ENCODE measurements at places on chromosomes 3 and 15. TPM values are rescaled to one million over a fixed set of nuclear protein-coding genes. Genes with fewer than 3 reads are reported as not detected.

The TTC21A gene
- 2.0 TPM for total RNA-seq

The SIDT1 gene
- 0.10 TPM for total RNA-seq

The GPR27 gene
- total RNA-seq = 11.8 TPM

The ANKUB1 gene
- not detected for total RNA-seq

The RETNLB gene
- not detected for total RNA-seq

The PFN2 gene
- total RNA-seq = 200 TPM

The SPTSSB gene
- 33.0 TPM for total RNA-seq

The CFAP161 gene
- not detected for total RNA-seq

DNA sequence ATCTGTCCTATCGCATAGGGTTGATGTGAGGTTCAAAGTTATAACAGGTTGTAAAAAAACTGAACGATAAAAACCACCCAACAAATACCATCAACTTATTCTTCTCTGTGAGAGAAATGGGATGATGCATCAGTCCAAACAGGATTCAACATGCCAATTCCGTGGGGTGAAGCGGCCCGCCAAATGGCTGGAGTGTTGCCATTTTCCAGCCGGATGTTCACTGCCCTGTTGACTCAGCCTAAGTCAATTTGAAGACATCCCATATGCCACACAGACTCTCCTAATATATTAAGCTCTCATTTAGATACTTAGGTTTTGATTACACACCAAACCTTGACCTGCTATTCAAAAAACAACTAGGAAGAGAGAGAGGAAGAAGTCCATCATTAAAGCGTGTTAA is 311.1 kb downstream of the VPS13C start:
- no peak overlapping the region for H3K27ac ChIP-seq
- DNase-seq = no peak
- H3K4me3 ChIP-seq = no peak overlapping the region
- no peaks in the 10 kb centered on the region for H3K27me3 ChIP-seq
- no peaks in the 10 kb centered on the region for H3K4me1 ChIP-seq

GRCh38 chr3:128701342-128702212 is 24.4 kb upstream of the RAB7A start:
- no peaks in the 10 kb centered on the region for H3K36me3 ChIP-seq
- no peak for DNase-seq
- no peak overlapping the region for H3K4me3 ChIP-seq
- no peaks in the 10 kb centered on the region for H3K4me1 ChIP-seq

DNA sequence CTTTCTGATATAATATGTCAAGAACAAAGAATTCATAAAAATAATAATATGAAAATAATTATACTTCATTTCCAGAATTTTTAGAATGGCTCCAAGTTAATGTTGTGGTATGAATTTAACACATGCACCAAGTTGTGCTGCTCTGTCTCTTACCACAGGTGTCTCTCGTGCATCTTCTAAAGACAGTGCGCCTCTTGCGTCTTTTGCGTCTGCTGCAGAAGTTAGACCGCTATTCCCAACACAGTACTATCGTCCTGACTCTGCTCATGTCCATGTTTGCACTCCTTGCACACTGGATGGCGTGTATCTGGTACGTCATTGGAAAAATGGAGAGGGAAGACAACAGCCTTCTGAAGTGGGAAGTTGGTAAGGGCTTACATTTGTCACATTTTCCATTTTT is 246.6 kb downstream of the KCNH8 start:
- H3K4me1 ChIP-seq = peaks cover 15% of the 10 kb centered on the region
- no peak overlapping the region for H3K27ac ChIP-seq
- no peak for DNase-seq
- H3K36me3 ChIP-seq = no peaks in the 10 kb centered on the region
- H3K4me3 ChIP-seq = no peak overlapping the region

GRCh38 chr15:62599791-62600777 is 435.0 kb upstream of the C2CD4B start:
- H3K4me3 ChIP-seq = no peak overlapping the region
- no peak overlapping the region for H3K27ac ChIP-seq
- H3K36me3 ChIP-seq = no peaks in the 10 kb centered on the region
- no peaks in the 10 kb centered on the region for H3K27me3 ChIP-seq
- 0 out of 2 replicates have a peak, but pooled peaks cover 6% of the 10 kb centered on the region for H3K4me1 ChIP-seq
- no peak for DNase-seq

- no peaks in the 10 kb centered on the region for H3K36me3 ChIP-seq
- no peak overlapping the region for H3K4me3 ChIP-seq
- DNase-seq = no peak
- H3K4me1 ChIP-seq = peaks cover 5% of the 10 kb centered on the region
- no peak overlapping the region for H3K27ac ChIP-seq
Observed at GRCh38 chr3:114035896-114036295, 20.4 kb downstream of the CCDC191 start.

- no peak overlapping the region for H3K4me3 ChIP-seq
- peak; percentile 45 for DNase-seq
- H3K36me3 ChIP-seq = no peaks in the 10 kb centered on the region
Observed at GRCh38 chr3:52880047-52880446, 17.3 kb downstream of the STIMATE start.

DNA sequence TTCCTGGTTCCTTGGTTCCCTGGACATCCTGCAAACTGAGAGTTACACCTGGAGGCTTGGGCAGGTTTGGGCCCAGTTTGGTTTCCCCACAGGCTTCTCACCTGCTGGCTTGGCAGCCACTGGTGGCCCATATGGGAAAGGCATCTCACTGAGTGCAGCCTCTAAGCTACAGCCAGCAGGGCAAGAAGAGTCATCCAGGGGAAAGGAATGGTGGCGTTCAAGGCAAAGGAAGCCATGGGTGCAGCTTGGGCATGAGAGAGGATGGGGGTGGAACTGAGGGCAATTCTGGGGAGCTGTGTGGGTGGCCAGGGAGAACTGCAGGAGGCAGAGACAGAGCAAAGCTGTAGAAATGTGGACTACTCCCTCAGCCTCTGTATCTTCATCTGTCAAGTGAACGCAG is 106.4 kb downstream of the EPHB1 start:
- DNase-seq = peak; percentile 36
- no peak overlapping the region for H3K27ac ChIP-seq
- H3K4me3 ChIP-seq = no peak overlapping the region
- H3K4me1 ChIP-seq = no peaks in the 10 kb centered on the region

GRCh38 chr15:58547628-58548307 is 116.0 kb downstream of the LIPC start:
- H3K27me3 ChIP-seq = no peaks in the 10 kb centered on the region
- H3K27ac ChIP-seq = no peak overlapping the region
- no peaks in the 10 kb centered on the region for H3K36me3 ChIP-seq
- H3K4me1 ChIP-seq = peaks cover 8% of the 10 kb centered on the region

DNA sequence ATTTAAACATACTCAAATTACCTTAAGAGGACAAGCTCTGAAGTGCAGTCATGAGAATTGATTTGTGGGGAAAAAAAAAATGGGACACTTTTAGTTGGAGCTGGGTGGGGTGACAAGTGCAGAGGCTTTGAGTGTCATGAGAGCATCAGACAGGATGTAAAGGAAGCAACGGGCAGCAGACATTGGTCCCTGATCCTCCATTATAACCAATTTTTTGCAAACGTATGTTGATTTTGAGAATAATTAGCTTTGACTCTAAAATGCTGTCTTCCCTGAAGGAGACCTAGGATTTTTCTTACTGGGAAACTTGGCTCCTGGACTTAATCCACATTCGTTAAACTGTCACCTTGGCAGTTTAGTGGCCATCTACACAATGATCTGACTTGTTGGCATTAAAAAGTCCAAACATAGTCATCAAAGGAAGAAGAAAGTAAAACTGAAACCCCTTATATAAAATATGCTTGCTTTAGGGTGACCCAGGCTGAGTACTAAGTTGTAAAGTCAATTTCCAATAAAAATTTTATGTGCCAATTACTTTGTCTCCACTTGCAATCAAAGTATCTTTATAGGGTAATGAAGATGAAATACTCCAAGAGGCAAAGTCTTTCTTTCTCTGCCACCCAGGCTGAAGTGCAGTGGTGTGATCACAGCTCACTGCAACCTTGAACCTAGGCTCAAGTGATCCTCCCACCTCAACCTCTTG is 45.6 kb downstream of the BCL2L10 start:
- H3K27ac ChIP-seq = peak overlapping the region; percentile 42
- peaks cover 31% of the 10 kb centered on the region for H3K36me3 ChIP-seq
- DNase-seq = no peak

DNA sequence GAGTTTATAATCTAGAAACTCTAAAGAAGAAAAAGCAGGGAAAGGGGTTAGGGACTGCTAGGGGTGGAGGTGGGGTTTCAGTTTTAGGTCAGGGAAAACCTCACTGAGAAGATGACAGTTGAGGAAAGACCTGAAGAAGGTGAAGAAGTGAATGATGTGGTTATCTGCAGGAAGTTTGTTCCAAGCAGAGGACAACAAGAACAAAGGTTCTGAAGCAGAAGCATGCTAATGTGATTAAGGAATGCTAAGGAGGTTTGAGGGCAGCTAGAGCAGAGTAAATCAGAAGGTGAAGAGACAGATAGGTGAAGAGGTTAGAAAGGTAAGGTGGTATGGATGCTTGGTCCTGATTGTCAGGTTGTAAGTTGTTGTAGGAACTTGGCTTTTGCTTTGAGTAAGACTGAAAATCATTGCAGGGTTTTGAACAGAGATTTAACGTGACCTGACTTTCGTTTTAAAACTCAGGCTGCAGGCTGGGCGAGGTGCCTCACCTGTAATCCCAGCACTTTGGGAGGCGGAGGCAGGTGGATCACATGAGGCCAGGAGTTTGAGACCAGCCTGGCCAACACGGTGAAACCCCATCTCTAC is 8.6 kb downstream of the OXSR1 start:
- H3K4me3 ChIP-seq = no peak overlapping the region
- H3K4me1 ChIP-seq = peaks cover 17% of the 10 kb centered on the region
- H3K36me3 ChIP-seq = no peaks in the 10 kb centered on the region

- peak overlapping the region; percentile 56 for H3K27ac ChIP-seq
- H3K4me3 ChIP-seq = no peak overlapping the region
- H3K36me3 ChIP-seq = peaks cover 15% of the 10 kb centered on the region
- DNase-seq = peak; percentile 65
- peaks cover 22% of the 10 kb centered on the region for H3K4me1 ChIP-seq
- no peaks in the 10 kb centered on the region for H3K27me3 ChIP-seq
Observed at GRCh38 chr15:77475898-77476297, 55.2 kb downstream of the HMG20A start.

DNA sequence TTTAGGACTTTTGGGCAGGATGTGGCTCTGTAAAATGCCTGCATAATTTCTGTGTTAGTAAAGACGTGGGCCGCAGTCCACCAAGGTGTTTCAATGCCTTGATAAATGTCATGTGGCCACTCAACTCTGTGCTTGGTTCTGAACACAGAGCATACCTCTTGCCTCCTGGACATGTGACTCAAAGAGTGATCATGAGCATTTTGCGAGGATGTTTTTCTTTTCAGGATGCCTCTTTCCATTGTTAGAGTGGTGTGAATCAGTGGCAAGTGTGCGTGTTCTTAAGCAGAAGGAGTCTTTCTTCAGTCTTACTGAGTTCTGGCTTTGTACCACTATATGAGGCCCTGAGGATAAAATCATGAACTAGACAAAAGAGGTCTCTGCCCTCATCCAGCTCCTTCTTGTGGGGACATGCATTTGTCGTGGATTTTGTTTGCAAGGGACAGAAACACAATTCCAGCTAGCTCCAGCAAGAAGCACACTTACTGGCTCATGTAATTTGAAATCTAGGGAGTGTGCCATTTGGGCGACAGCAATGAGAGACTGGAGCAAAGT is 363.4 kb downstream of the LRTM1 start:
- H3K4me1 ChIP-seq = no peaks in the 10 kb centered on the region
- no peaks in the 10 kb centered on the region for H3K36me3 ChIP-seq
- no peak overlapping the region for H3K27ac ChIP-seq

DNA sequence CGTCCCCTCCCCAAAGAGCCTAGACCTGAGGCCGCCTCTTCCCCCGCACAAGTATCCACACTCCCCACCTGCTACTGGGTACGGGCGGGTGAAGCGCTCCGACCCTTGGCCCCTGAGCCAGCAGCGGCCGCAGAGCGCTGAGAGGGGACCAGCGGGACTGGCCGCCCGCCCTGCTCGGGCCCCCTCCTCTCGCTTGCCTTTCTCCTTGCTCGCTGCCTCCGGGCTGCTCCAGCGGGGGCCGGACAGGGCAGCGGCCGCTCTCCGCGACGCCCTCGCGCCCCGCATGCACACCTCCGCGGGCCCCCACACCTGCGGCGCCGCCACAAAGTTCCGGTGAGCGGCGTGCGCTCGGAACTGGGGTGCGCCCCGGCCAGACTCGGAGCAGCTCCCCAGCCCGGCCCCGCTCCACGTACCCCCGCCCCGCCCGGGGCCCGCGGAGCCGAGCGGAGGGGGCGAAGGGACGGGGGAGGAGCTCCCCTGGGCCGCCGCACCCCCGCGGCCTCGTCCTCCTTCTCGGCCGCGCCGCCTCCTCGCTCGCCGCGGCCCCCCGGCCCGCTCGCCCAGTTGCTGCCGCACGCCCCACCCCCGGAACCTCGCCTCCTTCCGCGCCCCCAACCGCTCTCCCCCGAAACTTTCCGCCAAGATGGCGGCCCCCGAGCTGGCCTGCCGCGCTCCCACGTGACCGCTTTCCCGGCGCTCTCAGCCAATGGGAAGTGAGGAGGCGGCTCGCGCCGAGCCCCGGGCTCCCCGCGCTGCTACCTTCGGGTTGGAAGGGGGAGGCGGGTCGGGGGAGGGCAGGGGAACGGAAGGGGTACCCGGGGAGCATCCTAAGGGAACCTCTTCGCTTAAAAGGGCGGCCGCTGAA is 704 bp downstream of the DLG1 start:
- H3K36me3 ChIP-seq = peaks cover 16% of the 10 kb centered on the region
- peak overlapping the region; percentile 92 for H3K27ac ChIP-seq
- peak overlapping the region; percentile 94 for H3K4me3 ChIP-seq
- H3K27me3 ChIP-seq = 0 out of 2 replicates have a peak, but pooled peaks cover 8% of the 10 kb centered on the region
- H3K4me1 ChIP-seq = peaks cover 14% of the 10 kb centered on the region
- DNase-seq = peak; percentile 95

GRCh38 chr3:139586420-139587017 is 47.0 kb upstream of the RBP1 start:
- no peaks in the 10 kb centered on the region for H3K36me3 ChIP-seq
- DNase-seq = no peak
- no peaks in the 10 kb centered on the region for H3K4me1 ChIP-seq
- H3K27ac ChIP-seq = no peak overlapping the region
- H3K4me3 ChIP-seq = no peak overlapping the region
- no peaks in the 10 kb centered on the region for H3K27me3 ChIP-seq

- H3K4me3 ChIP-seq = no peak overlapping the region
- no peak overlapping the region for H3K27ac ChIP-seq
- H3K4me1 ChIP-seq = no peaks in the 10 kb centered on the region
- H3K36me3 ChIP-seq = 0 out of 2 replicates have a peak, but pooled peaks cover 5% of the 10 kb centered on the region
Observed at GRCh38 chr15:78282324-78282723, 17.1 kb downstream of the SKIC8 start.

DNA sequence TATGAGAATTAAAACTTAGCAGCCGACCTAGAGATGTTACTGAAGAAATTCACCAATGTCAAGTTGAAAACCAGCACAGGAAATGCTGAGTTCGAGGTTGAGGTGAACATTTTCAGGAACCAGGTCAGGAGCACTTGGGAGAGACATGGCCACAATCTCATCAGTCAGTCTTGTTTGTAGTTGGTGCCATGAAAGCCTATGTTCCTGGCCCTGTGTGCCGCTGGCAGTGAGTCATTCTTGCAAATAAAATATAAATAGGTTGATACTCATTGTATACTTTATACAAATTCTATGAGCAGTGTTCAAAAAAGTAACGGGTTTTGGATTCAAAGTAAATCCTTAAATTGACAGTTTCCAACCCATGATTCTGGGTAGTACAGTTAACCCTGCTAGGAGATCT is 1.5 kb upstream of the FSIP1 start:
- H3K36me3 ChIP-seq = no peaks in the 10 kb centered on the region
- H3K4me1 ChIP-seq = peaks cover 54% of the 10 kb centered on the region
- no peak overlapping the region for H3K27ac ChIP-seq

All from GM23338 (cell line).